ENCODE measurements at places on chromosomes 6 and 20.

DNA sequence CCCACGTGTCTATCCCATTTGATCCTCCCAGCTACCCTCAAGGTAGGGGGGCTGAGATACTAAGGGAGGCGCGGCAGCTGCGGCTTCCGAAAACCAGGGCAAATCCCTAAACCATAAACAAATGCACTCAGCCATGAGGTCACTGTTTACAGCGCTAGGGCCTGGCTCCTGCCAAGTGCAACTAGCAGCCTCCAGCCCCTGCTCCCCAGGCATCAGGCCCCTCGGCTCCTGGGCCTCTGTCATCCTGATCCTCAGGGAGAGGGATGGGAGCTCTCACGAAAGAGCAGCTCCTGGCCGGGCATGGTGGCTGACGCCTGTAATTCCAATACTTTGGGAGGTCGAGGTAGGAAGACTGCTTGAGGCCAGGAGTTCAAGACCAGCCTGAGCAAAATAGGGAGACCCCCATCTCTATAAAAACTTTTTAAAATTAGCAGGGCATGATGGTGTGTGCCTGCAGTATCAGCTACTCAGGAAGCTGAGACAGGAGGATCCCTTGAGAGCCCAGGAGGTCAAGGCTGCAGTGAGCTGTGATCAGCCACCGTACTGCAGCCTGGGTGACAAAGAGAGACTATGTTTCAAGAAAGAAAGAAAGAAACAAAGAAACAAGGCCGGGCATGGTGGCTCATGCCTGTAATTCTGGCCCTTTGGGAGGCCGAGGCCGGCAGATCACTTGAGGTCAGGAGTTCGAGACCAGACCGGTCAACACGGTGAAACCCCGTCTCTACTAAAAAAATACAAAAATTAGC is 42.5 kb upstream of the TLDC2 start:
- no peak for DNase-seq

- DNase-seq, result peak; percentile 3
Measured at GRCh38 chr6:161417717-161418462, 144.0 kb upstream of the AGPAT4 start.

DNA sequence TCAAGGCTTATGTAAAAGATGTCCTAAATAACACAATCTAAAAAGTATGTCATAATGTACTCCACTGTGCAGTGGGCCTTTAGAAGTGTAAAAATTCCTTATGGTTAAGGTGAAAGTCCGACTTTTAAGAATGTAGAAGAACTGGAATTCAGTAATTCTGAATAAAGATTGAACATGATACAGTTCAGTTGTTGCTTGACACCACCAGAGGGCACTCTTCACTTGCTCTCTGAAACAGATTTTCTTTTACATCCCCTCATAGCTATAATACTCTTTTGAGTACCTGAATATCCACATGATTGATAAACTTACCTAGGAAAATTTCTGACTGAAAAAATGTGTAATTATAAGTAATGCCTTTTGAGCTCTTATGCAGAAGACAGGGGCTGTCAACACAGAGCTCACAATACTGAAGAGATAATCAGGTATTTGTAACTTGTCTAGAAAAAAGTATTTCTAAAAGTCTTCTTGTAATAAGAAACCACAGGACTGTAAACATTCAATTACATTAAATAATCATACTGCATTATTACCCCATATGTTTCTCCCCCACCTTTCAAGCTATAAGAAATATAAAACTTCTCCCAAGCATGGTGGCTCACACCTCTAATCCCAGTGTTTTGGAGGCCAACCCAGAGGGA is 92.1 kb downstream of the POPDC3 start:
- DNase-seq, result peak; percentile 33

- no peak for DNase-seq
Measured at GRCh38 chr6:36742146-36742545, 44.5 kb downstream of the RAB44 start.

DNA sequence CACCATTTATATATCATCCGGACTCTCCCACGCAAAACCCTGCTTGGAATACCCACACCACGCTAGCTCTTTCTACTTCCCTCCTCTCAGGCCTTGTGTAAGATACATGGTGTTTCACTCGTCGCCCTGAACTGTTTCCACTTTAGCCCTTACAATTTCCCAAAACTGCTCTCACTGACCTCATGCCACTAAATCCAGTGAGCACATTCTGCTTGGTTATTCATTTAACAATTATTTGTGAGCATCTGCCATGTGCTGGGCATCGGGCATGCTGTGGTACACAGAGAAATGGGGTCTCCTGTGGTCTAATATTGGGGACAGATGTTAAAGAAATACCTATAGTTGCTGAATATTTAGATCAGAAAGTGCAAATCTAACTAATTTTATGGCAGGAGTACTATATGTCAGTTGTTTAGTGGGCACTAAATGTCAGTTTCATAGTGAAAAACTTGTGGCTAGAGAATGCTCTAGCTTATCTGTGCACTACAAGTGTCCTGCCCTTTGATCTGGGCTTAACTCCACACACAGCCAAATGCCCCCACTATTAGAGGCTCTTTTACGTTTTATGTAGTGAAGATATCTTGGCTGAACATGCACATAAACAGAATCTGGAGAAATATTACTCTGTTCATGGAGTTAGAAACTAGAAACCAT is 41.0 kb downstream of the PLEKHG1 start:
- no peak for DNase-seq

DNA sequence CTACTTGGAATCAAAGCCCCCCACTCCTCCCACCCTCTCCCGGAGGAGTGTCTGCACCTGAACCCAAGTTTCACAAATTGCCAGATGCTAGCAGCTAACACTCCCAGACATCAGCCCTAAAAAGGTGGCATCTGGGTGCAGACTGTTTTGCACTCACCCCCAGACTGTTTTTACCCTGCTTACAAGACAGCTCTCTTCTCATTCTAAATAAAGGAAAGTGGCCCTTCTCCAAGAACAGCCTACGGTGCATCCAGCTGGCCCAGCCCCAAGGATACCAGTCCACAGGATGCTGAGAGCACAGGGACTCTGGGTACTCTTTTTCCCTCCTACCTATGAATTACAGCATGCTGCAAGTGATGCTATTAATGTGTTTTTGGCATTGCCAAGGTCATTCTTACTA is 842.0 kb upstream of the FLRT3 start:
- no peak for DNase-seq

GRCh38 chr6:90167514-90168379 is 128.9 kb downstream of the BACH2 start:
- DNase-seq, result no peak

- DNase-seq, result peak; percentile 68
Measured at GRCh38 chr20:19628570-19629134, 129.4 kb upstream of the RIN2 start.

DNA sequence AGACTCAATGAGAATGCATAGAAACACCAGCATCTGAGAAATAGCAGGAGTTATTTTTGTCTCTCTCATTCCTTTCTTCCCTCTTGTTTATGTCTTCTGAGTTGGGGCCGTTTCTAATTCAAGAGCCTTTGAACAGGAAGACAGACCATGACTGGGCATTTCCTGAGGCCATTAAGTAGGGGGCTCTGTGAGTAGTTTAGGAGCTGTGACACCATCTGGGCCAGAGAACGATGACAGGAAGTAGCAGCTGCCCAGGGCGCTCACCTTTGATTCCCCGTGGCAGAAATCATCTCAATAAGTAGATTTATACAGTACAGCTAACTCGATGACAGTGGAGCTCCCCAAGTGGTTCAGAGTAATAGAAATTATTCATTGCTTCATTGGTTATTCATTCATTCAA is 298.4 kb upstream of the PLN start:
- DNase-seq, result no peak

GRCh38 chr6:26087284-26088115 is at the start of gene HFE:
Gene HFE (plus strand): TSS chr6:26087429. CDS start chr6:26087441, 12 bp downstream.
- peak; percentile 11 for DNase-seq

DNA sequence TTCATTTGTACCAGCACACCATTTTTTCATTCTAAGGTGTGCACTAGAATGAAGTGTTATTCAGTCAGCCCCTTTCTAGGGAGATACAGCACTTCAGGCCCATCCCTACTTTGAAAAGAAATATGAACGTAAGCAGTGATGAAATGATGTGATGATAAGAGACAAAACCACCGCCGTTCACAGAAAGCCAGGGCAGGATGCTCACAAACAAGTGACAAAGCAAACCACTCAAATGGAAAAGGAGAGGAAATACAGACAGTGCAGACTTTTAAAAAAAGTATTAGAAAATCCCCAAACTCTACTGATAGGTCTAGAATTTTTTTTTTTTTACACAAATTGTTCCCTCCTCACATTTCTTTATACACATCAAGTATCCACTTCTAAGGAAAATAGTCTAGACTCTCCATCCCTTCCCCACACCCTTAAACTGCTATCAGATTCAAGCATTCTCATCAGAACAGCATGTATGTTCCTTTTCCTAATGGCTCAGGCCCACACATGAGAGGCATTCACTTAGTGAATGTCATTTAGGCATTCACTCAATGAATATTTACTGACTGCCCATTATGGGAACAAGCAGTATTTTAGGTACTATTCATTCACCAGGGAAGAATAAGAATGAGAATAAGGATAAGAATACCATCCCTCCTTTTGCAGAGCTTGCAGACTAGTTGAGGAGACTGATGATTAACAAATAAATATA is 243.5 kb downstream of the GMPR start:
- DNase-seq, result no peak

DNA sequence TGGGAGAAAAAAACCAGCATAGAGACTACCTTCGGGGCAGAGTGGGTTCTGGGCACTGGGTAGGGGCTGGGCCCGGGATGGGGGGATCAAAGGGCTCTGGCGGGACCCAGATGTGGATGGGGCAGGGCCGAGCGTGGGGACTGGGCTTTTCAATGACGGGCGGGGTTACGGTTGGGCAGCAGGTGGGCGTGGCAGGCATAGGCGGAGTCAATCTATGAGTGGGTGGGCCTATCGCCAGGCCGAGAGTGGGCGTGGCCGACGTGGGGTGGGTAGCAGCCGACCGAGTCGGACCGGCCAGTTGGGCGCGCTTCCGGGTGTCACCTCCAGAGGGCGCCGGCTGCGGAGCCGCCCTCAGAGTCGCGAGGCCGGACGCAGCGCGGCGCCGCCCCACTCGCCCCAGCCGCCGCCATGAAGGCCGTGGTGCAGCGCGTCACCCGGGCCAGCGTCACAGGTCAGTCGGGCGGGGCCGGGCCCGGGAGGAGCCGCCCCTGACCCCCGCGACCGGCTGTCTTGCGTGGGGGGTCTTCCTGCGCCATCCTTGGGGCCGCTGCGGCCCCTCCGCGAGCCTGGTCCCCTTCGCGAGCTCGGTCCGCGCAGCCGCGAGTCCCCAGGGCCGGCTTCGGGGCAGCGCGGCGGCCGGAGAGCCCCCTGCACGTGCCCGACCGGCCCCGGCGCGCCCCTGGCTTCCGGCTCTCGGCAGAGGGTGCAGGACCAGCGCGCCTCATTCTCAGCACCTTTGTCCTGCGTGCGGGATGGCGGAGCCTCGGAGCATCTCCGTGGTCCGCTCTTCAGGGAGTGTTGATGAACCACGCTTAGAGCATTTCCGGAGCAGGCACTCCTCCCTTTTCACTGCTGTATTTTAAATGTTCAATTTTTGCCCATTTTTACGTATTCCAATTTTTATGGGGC is at the start of gene DTD1:
Gene DTD1 (plus strand): TSS at position 390 of the 909 bp plus-strand sequence. CDS start 19 bp downstream, at position 409.
- DNase-seq, result peak; percentile 86

GRCh38 chr20:19322061-19322985 is 109.9 kb downstream of the SLC24A3 start:
- no peak for DNase-seq

DNA sequence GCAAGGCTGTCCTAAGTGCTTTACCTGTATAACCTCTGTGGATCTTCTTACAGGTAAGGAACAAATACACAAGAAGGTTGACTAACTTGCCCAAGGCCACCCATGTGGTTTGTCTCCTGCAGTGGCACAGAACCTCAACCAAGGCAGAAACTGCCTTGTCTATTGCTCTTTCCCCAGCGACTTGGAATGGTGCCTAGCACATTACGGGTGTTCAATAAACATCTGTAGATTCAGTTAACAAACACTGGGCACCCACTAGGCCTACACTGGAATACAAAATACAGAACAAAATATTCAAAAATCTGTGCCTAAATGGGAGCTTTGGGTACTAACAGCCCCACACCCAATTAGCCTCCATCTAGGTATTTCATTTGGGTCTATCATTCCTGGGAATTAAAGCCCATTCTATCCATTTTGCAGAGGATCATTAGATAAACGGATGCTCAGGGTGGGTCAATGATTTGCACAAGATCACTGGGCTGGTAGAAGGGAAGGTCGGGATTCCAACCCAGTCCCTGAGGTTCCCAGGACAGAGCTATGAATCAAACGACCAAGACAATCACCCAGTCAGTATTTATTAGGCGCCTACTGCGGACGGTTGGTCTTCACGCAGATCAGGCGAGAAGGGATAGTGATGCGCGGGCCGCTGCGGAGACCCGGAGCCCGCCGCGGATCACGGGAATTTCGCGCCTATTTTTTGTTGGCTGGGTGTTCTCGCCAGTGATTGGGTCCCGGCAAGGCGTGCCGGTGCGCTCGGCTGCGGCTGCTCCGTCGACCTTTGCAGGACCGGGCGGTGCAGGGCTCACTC is at the start of gene STK35:
Gene STK35 (plus strand): TSS at position 771 of the 808 bp plus-strand sequence. CDS start 55 bp downstream, outside the sequence.
- peak; percentile 73 for DNase-seq

DNA sequence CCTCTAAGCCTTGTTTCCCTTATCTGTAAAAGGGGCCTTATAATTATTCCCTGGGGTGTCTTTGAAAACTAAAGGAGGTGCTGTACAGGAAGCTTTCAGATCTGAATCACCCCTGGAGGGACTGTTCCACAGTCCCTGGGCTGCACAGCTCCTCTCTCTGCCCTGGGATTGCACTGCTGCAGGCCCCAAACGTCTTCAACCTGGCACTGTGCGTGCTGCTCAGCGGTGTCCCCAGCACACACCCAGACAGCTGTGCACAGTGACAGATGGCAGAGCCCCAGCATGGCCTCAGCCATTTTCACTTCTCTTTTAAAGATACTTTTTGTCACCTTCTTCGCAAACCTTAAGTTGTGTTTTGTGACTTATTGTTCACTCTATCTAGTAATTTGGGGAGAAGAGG is 50.7 kb upstream of the INSM1 start:
- peak; percentile 62 for DNase-seq

GRCh38 chr20:62393335-62393665 is 6.4 kb downstream of the RPS21 start:
- no peak for DNase-seq

DNA sequence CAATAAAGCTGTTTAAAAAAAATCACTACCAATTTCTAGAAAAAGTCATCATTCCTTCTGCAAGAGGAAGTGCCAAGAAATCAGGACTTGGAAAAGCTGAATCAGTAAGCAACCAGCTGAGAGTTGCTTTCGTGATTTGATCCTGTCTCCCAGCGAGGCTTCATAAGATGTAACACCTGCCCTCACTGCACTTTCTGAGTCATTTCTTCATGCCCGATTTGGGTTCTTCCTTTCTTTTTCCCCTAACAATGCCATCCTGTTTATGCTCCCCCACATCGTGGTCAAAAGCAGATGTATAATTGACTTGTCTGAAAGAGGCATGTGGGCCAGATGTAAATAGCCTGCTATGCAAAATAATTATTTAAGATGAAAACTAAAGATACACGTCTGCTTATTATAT is 52.1 kb downstream of the RIPOR2 start:
- no peak for DNase-seq

GRCh38 chr20:14657266-14658005 is 320.0 kb upstream of the FLRT3 start:
- DNase-seq, result no peak

Measured in NCI-H2081 (cell line).